Right renal cortex interstitium (tissue), 3 donors: ENCODE measurements at places on chromosomes 5 and 9.

GRCh38 chr9:136010176-136010575 is 49.0 kb upstream of the UBAC1 start:
- DNase-seq = no peak

DNA sequence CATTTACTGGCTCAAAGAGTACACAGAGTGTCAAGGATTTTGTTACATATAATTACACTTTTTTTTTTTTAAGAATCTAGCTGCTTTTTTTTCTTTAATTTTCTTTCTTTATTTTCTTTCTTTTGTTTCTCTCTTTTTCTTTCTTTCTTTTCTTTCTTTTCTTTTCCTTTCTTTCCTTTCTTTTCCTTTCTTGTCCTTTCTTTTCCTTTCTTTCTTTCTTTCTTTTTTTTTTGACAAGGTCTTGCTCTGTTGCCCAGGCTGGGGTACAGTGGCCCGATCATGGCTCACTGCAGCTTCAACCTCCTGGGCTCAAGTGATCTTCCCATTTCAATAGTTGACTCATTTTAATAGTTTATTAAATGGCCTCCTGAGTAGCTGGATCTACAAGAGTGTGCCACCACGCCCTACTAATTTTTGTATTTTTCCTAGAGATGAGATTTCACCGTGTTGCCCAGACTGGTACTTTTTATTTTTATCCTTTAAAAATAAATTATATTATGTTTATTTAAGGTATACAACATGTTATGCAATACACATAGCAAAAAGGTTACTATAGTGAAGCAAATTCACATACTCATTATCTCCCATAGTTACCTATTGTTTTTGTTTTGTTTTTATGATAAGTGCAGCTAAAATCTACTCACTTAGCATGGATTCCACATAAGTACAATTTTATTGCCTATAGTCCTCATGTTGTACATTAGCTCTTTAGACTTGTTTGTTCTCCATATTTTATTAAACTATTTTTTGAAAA is 381.5 kb upstream of the KLF4 start:
- no peak for DNase-seq

- DNase-seq = no peak
Observed at GRCh38 chr9:136244122-136244968, 1.3 kb downstream of the QSOX2 start.

DNA sequence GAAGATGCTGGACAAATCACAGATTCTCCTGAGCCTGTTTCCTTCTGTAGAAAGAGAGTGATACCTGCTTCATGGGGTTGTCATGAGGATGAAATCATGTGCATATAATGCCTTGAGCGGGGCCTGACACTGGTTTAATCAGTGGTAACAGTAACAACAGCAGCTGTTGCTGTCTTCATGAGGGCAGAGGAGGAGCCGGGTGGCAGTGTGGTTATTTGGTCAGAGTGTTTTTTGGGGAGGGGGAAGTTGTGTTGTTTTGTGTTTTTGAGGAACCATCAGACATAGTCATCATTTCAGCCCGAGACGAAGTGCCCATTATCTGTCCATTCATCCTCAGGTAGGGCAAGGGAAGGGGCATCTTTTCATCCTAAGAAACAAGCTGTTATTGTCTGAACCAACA is 44.0 kb downstream of the NEURL1B start:
- DNase-seq = no peak

DNA sequence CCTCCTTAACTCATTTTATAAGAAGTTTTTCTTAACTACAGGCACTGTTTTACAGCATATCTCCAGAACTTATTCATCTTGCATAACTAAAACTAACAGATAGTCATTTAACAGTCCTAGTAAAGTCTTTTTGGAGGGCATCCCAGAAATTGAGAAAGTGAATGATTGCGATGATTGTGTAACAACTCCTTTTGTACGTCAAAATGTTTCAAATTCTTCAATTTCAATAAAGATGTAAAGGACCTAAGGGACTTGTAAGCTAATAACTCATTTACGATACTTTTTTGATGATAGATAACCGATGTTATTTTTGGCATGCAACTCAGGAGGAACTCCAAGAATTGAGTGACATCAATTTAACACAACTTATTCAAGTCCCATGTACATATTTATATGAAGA is 42.7 kb downstream of the SVEP1 start:
- no peak for DNase-seq

GRCh38 chr9:131923766-131924165 is 155.9 kb downstream of the MED27 start:
- no peak for DNase-seq

GRCh38 chr9:131214876-131215275 is 61.4 kb downstream of the FAM78A start:
- DNase-seq = no peak
